M059J (cell line): ENCODE measurements at places on chromosomes 5 and 9.
A peak's percentile ranks its signal among the peaks of the same experiment; 100 is the strongest.

DNA sequence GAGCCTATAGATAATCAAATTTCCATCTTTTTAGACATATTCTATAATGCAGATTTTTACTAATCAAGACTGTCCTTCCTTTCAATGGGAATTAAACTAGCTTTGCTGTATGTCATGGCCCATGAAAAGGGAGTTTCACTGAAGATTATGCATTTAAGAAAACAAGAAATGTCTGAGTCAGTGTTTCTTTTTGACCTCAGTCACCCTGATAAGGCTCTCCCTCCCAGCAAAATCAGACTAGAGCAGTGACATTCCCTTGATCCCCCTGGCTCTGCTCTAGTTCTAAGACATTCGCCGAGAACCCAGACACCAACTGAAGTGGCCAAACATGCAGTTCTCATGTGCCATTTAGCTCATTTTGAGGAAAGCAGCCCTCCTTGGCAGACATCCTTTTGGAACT is 442.0 kb downstream of the ACTL7B start:
- no peak for DNase-seq

GRCh38 chr9:134136118-134136995 is 475 bp downstream of the WDR5 start:
- peak; percentile 27 for DNase-seq

DNA sequence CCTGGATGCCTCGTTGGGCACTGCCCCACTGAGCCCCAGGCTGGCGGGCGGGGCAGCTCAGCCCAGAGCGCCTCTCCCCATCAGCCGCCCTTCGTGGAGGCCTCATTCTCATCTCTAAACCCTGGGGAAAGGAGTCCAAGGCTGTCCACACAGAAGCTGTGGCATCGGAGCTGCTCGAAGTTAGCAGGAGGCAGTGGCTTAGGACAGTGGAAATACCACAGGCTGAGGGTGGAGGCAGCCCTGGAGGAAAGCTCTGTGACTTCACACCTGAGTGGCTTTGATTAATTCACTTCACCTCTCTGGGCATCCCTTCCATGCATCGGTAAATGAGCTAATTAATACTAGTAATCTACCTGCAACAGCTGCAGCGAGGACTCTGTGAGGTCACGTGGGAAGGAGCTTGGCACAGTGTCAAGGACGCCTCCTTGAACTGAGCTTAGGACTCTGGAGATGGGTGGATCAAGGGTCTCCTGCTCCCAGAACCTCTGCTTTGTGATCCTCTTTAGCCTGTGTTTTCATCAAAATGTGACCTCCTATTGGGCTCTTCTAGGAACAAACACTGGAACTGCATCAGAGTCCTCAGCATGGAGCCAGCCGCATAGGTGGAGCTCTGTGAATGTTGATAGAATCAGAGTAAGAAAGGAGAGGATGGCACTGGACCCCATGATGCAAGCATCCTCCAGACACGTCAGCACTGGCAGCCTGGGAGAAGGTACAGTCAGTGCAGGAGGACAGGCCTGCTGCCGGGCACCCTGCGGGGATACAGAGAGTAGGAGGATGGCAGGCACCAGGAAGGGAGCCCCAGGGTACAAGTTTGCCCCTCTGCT is 842 bp upstream of the ANGPTL2 start:
- no peak for DNase-seq

DNA sequence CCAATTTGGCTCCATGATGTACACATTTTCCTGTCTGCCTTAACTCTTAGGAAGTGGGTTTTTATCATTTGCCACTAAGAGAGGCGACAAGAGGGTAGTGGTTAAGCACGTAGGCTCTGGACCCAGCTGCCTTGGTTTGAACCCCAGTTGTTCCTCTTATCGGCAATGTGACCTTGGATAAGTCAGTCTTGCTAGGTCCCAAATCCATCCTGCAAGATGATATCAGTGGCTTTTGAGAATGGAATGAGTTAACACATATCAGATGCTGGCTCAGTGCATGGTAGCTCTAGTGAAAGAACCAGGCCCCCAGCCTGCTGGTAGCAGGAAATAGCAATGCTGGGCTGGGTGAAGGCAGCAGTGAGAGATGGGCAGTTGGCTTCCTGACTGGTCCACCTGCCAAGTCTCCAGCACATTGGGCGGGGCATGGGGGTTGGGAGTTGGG is 72.5 kb downstream of the STK10 start:
- DNase-seq: no peak

DNA sequence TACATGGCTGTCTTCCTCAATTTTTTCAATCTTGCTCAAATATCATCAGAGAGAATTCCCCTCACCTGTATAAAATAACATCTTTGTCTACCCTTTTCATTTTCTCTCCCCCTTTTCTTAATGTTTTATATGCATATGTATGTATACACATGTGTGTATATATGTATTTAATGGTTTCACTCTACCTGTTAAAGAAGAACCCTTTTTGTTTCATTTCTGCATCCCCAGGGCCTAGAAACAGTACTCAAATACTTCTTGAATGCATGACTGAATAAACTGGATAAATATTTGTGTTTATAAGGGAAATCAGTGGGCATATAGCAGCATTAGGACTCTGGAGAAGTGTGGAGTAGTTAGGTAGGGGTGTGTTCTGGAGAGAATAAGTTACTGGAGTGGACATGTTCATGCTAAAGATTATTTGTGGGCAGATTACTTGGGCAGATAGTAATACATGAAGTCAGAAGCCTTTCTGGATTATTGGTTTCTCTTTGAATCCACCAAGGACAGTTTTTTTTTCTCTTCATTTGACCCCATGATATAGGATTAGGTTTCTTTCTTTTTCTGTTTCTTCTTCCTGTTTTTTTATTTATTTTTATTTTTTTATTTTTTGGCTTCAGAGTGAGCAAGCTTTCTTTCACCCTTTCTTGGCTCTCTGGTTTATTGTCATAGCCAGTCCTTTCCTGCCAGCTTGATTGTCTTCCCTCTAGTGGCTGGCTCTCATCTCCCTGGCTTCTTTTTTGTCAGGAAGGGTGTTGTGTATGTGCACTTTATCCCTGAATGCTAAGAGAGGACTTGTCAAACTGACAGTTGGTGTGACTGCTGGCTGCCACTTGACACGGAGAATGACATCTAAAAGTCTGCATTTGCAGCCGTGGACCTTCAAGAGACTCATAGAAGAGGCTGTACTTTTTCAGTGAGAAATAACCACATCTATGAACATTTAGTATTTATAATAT is 89.3 kb downstream of the ZCCHC7 start:
- DNase-seq: peak; percentile 31

- DNase-seq: peak; percentile 88
These were observed 44.7 kb upstream of the NDFIP1 start for GRCh38 chr5:142063878-142064331.
